Stimulated activated CD4-positive, alpha-beta T cell treated with anti-CD3 and anti-CD28 coated beads, Interleukin-15, amount 100 ng/mL, for 48 hours (primary cell): ENCODE measurements at places on chromosomes 3 and 15.
A peak's percentile ranks its signal among the peaks of the same experiment; 100 is the strongest.

DNA sequence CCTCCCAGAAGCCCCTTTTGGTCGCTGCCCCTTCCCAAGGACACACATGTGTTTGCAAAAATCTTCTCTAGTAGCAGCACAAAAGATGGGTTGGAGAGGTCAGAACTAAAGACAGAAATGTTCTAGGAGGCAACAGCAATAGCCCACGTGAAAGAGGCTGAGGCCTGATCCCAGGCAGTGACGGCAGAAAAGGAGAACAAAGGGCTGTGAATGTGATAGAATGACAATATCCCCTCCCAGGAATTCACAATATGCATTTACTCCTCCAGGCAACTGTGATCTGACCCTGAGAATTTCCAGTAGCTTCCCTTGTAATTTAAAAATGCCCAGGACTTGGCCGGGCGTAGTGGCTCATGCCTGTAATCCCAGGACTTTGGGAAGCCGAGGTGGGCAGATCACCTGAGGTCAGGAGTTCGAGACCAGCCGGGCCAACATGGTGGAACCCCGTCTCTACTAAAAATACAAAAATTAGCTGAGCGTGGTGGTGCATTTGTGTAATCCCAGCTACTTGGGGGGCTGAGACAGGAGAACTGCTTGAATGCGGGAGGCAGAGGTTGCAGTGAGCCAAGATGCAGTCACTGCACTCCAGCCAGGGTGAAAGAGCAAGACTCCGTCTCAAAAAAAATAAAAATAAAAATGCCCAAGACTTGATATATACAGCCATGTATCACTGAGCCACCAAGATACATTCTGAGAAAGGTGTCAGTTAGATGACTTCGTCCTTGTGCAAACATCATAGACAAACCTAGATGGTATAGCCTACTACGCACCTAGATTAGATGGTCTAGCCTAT, 43.6 kb upstream of the PIAS1 start:
- DNase-seq = no peak

DNA sequence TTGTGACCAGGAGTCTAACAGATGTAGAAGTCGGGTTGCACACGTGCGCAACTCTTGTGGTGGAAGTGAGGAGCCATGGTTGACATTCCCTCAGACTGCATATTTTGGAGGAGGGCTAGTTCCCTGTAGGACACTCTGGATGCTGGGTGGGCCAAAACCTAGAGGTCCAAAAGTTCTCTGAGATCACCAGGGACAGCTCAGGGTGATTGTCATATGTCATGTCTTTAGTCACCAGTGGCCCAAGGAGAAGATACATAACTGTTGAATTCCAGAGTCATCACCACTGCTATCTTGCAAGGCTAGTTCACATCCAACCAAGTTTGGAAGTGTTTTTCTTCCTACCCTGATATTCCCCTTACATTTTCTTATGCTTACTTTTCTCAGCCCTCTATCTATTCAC, 95.2 kb upstream of the C3orf80 start:
- no peak for DNase-seq

DNA sequence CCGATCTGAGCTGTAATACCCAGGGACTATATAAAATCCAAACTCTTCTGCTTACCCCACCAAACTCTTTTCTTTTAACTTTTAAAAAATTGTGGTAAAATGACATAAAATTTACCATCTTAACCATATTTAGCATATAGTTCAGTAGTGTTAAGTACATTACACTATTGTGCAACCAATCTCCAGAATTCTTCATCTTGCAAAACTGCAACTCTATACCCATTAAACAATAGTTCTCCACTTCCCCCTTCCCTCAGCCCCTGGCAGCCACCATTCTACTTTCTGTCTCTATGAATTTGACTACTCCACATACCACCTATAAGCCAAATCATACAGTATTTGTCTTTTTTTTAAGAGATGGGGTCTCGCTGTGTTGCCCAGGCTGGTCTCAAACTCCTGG, 38.7 kb downstream of the SENP8 start:
- DNase-seq = no peak

GRCh38 chr3:189513281-189514117, 117.7 kb upstream of the TP63 start:
- DNase-seq = no peak

DNA sequence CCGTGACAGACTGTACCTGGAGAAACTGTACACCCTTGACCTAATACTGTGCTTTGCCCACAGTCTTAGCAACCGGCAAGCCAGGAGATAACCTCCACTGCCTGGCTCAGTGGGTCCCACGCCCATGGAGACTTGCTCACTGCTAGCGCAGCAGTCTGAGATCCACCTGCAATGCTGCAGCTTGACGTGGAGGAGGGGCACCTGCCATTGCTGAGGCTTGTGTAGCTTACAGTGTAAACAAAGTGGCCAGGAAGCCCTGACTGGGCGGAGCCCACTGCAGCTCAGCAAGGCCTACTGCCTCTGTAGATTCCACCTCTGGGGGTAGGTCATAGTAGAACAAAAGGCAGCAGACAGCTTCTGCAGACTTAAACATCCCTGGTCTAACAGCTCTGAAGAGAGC, 189.3 kb downstream of the EDEM1 start:
- DNase-seq = no peak

- DNase-seq = peak; percentile 22
Observed at GRCh38 chr3:111072031-111072921, 660 bp downstream of the NECTIN3 start.

DNA sequence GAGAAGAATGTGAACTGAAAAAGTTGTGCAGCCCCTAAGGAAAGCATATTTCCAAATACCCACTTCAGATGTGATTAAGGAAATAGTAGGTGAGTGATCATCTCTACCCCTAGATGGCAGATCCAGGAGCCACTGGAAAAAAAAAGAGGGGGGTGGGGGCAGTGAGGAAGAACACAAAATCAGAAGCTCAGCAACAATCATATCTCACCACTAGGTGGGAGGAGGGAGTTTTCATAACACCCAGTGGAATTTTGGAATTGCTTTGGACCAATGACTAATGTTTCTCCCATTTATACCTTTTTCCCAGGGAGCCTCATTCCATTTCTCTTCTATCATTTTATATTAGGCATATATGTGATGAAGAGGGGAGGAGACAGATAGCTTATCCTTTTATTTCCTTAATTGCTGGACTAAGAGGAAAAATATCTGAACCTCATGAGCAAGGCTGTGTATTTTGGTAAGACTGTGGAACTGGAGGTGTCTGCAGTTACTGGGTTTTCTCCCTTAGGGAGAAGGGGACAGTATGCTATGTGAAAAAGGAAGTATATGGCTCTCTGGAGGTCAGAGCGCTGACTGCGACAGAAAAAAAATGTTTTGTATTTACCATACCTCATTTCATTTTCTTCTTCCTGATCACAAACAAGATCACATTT, 363.4 kb downstream of the GAP43 start:
- no peak for DNase-seq

DNA sequence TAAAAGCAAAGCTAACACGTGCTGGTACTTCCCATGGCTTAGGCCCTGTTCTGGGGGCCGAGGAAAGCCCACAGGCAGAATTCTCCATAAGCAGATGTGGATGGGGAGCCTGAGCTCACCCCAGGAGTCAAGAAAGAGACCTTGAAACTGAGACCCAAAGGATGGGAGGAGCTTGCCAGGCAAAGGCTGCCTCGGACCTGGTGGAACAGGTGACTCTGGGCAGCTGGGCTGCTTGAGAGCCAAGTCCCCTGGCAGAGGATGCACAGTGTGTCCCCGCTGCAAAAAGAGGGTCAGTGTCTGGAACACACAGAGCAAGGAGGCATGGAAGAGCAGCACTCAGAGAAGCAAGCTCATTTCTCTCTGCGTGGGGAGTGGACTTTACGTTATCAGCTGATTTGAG, 528.7 kb downstream of the GABRG3 start:
- DNase-seq = no peak

GRCh38 chr3:43704697-43705096, 14.0 kb downstream of the ABHD5 start:
- no peak for DNase-seq

DNA sequence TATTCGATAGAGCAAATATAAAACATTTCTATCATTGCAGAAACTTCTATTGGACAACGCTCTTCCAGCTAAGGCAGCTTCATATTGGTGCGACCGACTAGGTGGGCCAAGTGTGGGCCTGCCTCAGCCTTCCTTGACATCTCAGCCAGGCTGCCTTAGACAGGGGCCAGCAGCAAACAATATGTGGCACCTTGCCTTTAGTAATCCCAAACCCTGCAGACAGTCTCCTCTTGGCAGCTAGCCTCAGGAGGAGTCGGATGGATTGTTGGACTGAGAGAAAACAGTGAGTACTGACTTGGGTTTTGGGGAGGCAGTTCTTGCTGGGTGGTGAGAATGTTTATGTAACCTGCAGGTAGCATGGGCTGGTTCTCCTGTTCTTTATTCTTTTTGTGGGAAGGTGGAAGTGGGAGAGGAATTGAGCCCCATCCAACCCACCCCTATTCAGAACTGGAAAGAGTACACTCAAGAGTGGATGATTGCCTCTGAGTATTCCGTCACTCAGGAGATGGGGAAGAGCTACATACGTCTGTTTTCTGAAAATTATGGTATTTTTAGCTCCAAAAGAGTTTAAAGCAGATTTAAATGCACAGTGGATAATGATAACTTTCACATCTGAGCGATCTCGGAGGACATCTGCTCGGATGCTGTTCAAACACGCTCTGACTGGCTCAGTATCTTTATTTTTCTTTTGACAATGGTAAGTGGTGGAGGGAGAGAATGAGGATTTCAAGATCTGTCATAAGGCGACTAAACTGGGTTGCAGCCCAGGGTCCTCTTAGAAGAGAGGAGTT, 47.2 kb downstream of the GPD1L start:
- no peak for DNase-seq

GRCh38 chr3:125958511-125959316, 10.3 kb upstream of the ROPN1B start:
- no peak for DNase-seq

GRCh38 chr3:15794842-15795650, 2.7 kb downstream of the ANKRD28 start:
- no peak for DNase-seq

DNA sequence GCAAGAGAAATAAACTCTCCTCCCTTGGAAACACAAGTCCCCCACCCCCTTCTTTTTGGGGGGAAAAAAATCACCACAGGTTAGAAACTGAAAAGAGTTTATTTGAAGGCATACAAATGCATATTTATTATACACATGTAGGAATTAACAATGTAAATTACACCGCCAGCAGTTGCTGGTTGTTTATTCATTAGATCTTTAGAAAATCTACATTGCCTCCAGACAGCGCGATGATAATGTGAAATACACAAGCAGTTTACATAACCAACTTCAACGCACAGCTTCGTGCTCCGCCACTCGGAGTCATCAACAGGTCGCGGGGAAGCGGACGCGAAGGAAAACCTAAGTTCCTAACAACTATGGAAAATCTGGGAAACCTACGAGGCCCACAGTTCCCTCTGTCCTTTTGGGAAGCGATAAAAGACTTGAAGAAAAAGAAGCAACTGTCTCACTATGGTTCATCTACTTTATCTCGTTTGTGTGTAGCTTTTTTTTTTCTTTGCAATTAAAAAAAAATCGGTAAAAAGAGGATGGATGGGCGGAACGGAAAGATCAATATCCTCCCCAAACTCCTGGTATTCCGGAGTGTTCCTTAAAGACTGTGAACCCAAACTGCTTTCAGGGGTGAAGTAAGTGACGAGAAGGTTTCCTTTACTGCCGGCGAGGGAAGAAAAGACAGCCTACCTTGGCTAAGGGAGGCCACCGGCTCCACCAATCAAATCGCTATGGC, 8.4 kb upstream of the FOXB1 start:
- DNase-seq = no peak

GRCh38 chr15:52642386-52643361, 36.5 kb downstream of the ATOSA start:
- no peak for DNase-seq

DNA sequence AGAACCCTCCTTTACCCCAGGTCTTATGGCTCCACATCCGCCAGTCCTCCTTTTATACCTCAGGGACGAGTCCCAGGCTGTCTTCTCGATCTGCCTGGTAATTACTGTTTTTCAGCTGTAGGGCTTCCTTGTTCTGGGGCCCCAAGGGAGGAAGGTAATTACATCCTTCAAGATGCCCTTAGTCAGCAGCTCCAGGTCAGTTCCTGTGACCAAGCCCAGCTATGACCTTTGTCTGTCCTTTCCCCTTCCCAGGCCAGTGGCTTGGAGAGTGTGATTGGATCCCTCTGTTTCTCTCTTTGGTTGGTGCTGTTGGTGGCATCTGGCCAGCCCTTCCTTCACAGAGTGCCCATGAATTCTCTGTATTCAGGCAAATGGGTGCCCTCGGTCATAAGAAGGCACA, 92.6 kb downstream of the AAGAB start:
- DNase-seq = no peak

DNA sequence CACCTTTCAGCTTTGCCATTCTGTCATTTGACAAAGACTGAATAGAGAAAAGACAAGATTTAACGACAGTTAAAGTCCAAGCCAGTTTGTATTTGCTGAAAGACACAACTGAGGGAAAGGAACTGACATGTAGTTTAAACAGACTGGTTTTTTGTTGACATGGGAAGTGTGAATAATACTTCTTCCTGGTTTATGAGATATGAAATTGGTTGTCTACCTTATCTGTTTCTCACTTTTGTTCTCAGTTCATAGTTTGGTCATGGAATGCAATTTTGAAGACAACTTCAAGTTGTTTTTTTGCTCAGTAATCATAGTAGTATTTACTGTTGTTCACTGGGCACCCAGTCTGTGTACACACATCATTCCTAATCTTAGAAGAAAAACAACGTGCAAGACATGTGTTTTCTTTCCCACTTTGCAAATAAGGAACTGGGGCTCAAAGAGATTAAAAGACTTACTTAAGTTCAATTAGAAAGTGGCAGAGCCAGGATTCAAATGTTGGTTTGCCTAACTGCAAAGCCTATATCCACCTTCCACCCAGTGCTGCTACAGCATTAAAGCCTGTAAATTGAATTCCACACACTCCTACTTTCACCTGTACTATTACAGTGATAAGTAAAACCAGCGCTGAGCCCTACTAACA, 103.5 kb downstream of the LPP start:
- DNase-seq = no peak

DNA sequence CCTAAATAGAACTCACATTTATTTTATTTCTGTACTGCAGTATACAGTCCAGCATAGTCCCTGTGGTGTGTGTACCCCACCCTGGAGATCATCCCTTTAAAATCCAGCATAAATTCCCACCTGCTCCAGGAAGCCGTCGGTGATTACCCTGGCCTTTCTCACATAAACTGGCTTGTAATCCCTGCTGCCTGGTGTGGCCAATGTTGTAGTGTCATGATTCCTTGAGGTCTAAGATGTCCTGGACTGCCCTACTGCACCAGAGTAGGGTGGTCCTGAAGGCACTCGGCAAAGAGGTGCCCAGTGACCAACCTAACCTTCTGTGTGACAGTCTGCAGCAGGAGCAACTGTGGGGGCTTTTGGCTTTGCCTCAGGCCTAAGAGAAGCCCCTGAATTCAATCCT, 58.9 kb downstream of the ITGA11 start:
- DNase-seq = no peak
